ENCODE measurements at places on chromosomes 13 and 19. TPM values are rescaled to one million over a fixed set of nuclear protein-coding genes. Genes with fewer than 3 reads are reported as not detected.

Gene CEACAM3
- total RNA-seq = not detected

Gene ZNF112
- total RNA-seq = 5.3 TPM

Gene KISS1R
- total RNA-seq = not detected

Gene DCAF15
- 21.9 TPM for total RNA-seq
